Esophagus squamous epithelium (tissue), 5 donors: ENCODE measurements at places on chromosomes 4 and X.

GRCh38 chr4:177033135-177033534 lies 240.4 kb upstream of the VEGFC start:
- no peak for DNase-seq

DNA sequence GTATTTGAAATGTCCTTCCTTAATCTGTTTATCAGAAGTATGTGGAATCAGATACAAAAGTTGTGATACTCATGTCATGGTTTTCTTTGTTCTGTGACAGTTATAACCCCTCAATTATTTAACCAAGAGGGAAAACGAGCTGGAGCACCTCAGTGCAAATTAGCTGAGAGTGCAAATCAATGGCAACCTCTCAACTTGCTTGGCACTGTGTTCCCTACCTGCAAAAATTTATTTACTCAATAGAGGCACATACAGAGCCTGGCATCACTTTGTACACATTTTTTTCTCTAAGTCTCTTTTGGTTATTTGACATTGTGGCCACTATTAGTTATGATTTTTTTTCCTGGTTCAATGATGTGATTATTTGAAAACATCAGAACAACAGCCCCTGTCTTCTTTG lies 186.2 kb downstream of the STIM2 start:
- DNase-seq, result no peak

- DNase-seq, result no peak
These were observed 294.6 kb upstream of the STS start for GRCh38 chrX:6852869-6853268.

- DNase-seq, result no peak
These were observed 2.0 kb downstream of the PSAPL1 start for GRCh38 chr4:7432531-7433375.

GRCh38 chr4:83209419-83209818 lies 75.2 kb downstream of the COQ2 start:
- no peak for DNase-seq

- DNase-seq, result no peak
These were observed 46.6 kb downstream of the CLOCK start for GRCh38 chr4:55500072-55500471.

DNA sequence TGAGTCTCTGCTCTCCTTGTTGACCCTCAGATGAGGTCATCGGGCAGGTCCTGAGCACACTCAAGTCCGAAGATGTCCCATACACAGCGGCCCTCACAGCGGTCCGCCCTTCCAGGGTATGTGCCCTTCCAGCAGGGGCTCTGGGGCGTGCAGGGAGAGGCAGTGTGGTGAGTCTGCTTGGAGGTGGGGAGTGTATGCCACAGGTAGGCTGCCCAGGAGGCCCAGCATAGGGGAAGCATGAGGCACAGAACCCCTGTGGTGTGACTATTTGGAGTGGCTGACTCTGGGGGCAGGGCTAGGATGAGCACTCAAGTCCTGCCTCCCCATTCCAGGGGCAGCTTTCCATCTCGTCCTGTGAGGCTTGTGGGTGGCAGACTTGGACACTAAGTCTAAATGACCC lies 3.3 kb upstream of the GDI1 start:
- no peak for DNase-seq

DNA sequence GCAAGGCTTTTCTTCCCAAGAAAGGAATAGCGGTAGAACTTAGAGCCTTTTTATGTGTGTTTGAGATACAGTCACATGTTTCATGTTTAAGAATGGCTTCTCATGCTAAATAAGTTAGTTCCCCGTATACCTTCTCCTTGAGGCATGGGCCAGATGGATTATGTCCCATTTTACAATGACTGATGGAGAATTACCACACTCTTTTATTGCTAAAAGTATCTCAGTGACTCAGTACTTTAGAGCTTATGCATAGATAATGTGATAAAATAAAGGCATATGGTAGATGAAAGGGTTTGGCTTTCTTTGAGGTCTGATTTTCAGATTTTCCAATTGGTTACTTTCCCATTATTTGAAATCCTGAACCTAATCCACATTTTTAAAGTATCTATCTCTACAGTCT lies 121.8 kb upstream of the BMPR1B start:
- DNase-seq, result no peak

DNA sequence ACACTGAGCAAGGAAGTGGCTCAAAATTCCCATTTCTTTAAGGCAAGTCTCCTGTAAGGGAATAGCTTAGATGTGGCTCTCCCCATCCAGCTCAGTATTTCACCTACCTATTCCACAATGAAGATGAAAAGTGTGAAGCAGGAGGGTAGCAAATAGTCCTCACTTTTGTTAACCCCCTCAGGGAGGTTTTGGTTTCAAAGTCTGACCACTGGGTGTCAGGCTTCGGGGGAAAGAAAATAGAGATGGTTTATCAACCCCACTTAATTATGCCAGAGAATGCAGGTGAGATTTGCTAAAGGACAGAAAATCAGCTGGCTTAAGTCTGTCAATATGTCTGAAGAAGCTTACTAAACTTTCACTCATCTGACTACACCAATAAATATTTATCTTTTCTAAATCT lies 69.5 kb downstream of the DHX15 start:
- no peak for DNase-seq

GRCh38 chrX:150062292-150063137 lies 124.2 kb upstream of the EOLA2 start:
- no peak for DNase-seq

GRCh38 chrX:28498658-28499057 lies 88.6 kb upstream of the IL1RAPL1 start:
- no peak for DNase-seq

DNA sequence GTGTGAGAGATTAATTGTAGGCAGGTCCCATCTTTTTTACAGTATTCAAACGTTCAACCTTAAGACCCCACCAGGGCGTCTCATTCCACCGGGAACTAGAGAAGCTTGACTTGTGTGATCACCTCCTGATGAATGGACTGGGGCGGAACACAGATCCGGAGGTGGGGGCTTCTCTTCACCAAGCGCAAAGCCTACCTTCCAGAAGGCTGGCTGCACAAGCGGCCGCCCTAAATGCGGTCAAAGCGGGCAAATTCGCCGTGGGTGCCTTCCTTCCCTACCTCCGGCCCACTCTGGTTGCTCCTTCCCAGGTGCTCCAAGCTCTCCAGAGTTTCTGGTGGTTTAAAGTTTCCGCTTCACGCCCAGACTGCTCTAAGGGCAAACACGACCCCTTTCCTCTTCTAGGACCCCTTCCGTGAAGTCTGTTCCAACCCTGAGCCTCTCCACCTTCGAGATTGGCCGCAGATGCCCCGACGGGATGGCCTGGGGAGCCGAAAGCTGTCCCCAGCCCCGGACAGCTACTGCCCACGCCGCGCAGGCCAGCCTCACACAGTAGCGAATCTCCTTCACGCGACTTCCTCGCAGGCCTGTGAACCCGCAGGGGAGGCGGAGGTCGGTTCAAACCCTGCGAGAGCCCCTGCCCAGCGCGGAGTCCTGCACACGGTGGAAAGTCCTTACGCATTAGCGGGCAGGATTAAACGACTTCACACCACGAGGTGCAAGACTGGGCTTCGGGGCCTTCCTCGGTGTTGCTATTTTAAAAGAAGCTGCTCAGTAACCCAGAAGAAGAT lies 1.6 kb upstream of the WWC2 start:
- no peak for DNase-seq

- DNase-seq, result no peak
These were observed 71.7 kb downstream of the YIPF6 start for GRCh38 chrX:68570598-68570997.

DNA sequence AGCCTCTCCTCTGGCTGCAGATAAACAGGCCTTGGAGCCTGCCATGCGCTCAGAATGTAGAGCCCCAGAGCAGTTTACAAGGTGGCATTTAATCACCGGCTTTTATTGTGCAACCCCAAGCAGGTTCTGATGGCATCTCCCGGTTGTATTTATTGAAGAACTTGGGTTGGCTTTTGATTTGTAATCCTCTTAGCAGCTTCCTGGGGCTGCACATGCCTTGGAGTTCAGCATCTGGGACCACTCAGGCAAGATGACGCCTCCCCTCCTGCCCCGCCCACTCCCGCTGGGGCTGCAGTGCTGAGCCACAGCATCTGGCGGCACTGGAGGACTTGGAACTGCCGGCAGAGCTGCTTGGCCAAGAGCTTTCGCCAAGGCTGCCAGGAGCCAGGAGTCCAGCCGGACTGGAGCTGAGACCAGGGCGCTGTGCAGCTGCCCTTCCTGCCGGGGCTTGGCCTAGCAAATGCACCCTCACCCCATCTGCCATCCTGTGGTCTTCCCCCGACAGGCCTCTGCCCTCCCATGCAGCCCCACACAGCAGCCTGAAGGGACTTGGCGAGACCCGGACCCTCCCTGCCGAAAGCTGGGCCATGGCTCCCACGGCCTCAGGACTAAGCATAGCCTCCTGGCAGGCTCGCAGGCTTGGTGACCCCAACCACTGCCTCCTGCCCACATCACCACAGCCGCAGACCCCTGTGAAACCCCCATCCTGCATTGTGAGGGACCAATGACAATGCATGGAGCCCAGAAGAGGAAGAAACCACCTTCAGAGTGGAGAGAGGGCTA lies 5.4 kb downstream of the HTRA3 start:
- no peak for DNase-seq

DNA sequence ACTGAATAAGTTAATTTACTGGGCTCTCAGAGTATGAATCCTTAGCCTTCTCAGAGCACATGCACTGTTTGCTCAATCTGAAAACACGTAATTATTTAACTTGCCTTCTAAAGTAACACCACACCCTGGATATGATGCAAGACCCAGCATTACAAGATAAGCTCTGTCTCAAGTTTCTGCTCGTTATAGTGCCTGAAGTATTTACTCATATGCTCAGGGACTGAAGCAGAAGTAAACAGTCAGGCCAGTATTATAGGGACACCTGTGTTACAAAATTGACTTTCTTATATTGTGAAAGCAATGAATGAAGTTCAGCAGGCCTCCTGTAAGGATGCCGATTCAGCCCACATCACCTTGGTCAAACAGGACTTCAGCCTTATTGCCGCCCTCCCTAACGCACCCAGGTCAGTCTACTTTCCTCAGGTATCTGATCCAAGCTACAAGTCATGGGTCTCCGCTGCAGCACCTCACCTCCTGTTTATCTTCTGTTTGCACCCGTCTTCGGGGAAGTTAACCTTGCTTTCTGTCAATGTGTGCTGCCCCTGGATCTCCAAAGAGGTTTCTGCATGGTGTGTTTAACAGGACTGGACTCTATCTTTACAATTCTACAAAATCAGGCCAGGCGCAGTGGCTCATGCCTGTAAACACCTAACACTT lies 42.8 kb upstream of the KLF3 start:
- no peak for DNase-seq

DNA sequence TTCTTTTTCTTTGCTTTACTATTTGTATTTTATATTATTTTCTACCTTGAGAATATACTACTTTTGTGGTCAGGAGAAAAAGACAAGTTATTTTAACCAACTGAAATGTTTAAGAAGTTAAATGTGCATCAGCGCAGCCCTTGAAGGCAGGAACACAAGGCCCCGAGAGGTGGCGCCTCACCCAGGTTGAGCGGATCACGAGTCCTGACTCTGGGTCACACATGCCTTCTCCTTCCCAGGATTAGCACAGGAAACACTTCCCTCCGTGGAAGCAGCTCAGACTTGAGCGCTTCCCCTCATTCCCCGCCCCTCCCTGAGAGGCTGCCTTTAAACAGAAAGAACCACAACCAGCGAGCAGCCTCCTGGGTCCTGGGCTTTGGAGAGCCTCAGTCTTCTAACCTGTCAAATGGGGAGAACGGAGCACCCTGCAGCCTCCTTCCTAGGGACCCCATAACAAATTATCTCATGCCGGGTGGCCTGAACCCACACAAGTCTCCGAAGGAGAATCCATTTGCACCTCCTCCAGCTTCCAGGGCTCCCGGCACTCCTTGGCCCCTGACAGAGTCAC lies 217.6 kb downstream of the AFAP1 start:
- no peak for DNase-seq

- DNase-seq, result no peak
These were observed 32.9 kb upstream of the TSR2 start for GRCh38 chrX:54407266-54407665.

- no peak for DNase-seq
These were observed 217.0 kb upstream of the FAT4 start for GRCh38 chr4:125097729-125098128.

GRCh38 chr4:76640353-76640910 lies 205.4 kb downstream of the SHROOM3 start:
- DNase-seq, result no peak

- no peak for DNase-seq
These were observed 156.6 kb upstream of the FTHL17 start for GRCh38 chrX:31228415-31228832.

DNA sequence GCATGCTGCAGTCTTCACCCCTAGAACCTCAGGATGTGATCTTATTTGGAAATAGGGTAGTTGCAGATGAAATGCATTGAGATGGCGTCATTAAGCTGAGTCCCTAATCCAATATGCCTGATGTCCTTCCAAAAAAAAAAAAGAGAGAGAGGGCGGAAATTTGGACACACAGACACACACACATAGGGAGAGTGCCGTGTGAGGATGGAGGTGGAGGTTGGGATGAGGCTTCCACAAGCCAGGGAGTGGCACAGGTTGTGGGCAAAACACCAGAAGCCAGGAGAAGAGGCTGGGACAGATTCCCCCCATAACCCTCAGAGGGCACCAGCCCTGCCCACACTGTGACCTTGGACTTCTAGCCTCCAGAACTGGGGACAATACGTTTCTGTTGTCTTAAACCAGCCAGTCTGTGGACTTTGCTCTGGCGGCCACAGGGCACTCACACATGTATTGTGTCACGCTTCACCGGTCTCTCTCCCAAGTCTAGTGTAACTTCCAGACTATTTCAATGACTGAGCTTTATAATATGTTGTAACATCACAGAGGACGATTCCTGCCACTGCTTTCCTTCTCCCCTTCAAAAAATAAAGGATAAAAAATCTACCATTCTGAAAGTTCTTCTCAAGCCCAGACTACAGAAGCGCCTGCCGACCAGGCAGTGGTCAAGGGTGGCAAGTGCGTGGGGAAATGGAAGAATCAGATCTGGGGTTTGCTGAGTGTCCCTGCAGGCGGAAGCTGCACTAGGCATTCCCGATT lies 35.8 kb upstream of the MAN2B2 start:
- no peak for DNase-seq

- no peak for DNase-seq
These were observed 155.6 kb downstream of the PCDH7 start for GRCh38 chr4:30875658-30876269.

- DNase-seq, result no peak
These were observed 29.1 kb downstream of the PFKFB1 start for GRCh38 chrX:54964766-54965497.

GRCh38 chr4:88240297-88240714 lies 44.1 kb downstream of the PPM1K start:
- peak; percentile 2 for DNase-seq

GRCh38 chrX:39201305-39201990 lies 400.2 kb downstream of the MID1IP1 start:
- DNase-seq, result no peak

GRCh38 chr4:136763919-136764318 lies 768.4 kb downstream of the PCDH18 start:
- no peak for DNase-seq

DNA sequence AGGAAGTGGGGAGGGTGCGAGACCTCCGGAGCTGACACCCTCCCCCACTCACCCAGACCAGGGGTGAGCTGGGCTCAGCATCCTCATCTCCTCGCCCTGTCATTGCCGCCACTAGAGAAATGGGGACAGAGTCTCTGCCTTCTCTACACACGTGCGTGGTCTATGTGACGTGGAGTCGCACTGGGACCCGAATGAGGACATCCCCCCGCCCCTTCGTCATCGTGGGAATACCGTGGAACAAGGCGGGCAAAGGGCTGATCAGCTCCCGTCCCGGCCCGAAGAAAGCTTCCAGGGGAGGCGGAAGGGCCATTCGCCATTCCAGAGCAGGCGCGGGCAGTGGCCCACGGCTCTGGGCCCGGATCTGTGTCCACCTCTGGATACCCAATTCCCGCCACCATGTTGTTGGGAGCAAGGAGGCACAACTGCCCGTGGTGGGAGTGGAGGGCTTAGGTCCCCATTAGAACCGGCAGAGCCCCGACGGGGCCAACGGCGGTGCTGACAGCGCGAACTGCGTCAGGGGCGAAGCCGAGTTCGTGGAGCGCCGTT lies 12.0 kb downstream of the HMX1 start:
- no peak for DNase-seq
